ENCODE measurements at places on chromosomes 7 and 10.
A peak's percentile ranks its signal among the peaks of the same experiment; 100 is the strongest.

- DNase-seq, result no peak
These were observed 4.5 kb upstream of the IQUB start for GRCh38 chr7:123538897-123539296.

DNA sequence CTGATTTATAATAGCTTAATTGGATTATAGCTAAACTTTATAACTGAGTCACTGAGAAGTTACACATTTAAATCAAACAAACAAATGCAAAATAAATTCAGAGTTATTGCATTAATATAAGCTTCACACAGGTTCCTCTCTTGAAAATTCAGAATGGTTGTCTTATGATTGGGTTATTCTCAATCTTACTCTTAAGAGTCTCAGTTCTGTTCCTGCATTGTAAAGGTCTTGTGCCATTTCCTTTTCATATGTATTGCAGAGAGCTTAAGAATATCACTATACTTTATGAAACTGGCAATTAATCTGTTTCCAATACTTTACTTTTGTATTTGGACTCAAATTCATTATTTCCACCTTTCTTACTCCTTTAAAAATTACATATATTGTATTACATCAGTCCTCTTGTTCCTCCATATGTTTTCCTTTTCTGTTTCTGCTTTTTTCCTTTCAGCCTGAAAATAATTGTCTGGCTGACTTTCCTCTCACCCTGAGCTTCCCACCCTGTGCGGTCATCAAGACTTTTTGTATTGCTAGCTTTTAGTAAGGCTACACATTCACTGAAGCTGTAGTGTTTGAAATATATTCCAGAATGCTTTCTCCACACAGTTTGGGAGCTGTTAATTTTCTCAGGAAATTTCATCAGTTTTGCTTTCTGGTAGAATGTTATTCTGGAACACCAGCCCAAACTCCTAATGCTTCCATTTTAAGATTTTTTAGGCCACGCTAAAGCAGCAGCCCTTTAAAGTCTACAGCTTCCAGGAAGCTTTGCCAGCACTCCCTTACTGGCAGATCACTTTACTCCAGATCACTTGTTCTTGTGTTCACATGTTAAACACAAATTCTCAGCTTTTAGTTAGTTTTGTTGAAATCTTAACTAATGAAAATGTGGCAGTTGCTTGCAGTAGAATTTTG is 139.4 kb downstream of the KCND2 start:
- no peak for DNase-seq

DNA sequence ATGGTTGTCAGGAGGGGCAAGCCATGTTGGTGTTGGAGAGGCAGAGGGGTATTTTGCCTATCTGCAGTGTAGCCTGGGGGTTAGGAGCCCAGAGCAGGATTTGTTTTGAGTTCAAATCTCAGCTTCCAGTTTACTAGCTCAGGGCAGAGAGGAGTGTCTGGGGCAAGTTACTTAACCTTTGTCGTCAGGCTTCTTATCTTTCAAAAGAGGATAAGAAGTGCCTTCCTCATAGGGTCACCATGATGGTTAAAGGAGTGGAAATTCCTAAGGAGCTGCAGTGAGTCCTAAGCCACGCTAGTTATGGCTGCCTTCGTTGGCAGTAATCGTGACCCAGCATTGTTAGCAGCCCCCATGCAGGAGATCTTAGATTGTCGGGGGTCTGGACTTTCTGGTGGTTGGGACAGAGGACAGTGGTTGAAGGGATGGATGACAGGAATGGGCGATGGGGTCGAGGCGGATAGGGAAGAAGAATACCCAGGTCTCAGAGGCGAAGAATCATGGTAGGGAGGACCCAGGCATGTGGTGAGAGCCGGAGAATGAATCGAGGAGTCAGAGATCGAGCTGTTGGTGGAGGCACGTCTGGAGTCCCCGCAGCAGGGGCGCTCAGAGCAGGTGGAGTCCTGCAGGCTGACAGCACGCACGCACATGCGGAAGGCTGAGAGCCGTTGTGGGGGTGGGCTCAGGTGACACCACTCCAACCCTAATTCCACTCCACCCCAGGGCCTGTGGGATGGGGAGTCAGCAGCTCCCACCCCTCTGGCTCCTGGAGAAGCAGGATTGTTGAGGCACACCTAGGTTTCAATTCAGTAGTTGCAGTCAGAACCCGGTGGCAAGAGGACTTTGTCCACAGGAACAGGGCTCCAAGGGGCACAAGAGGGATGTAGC is 11.6 kb downstream of the ADCK2 start:
- no peak for DNase-seq

DNA sequence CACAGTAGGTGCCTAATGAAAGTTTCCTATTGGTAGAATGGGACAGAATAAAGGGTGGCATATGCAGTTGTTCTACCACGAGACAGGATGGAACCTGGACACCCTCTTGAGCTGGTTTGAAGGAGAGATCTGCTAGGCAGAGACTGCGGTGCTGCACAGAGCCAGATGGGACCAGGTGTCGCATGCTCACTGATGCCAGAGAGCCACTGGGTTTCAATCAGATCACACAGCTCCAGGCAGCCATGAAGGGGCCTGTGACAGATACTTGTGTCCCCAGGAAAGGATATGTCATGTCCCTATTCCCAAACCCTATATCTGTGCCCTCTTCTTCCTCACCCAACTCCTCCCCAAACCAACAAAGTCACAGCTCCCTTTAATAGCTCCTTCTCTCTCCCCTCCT is 235.7 kb downstream of the PRPF18 start:
- no peak for DNase-seq

DNA sequence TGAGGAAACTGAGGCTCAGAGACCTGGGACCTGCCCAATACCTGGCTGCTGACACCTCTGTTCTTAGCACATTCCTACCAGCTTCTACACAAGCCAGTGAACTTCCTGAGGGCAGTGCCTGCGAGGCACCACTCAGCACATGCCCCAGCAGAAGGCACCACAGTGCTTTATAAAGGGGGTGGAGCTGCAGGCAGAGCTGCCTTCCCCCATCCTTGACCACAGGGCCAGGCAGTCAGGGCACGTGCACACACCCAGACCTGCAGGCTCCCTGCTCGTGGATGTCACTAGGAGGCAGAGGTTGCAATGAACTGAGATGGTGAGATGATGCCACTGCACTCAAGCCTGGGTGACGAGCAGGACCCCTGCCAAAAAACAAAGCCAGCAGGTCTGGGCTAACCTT is 39.2 kb upstream of the TUBB8 start:
- peak; percentile 79 for DNase-seq

GRCh38 chr10:119342335-119342734 is 135.0 kb downstream of the GRK5 start:
- peak; percentile 45 for DNase-seq
